ENCODE measurements at places on chromosomes 11 and 22. TPM values are rescaled to one million over a fixed set of nuclear protein-coding genes. Genes with fewer than 3 reads are reported as not detected.
A peak's percentile ranks its signal among the peaks of the same experiment; 100 is the strongest.

GRCh38 chr11:121766991-121767390 lies 314.2 kb upstream of the SORL1-AS1 start:
- no peak for DNase-seq

DNA sequence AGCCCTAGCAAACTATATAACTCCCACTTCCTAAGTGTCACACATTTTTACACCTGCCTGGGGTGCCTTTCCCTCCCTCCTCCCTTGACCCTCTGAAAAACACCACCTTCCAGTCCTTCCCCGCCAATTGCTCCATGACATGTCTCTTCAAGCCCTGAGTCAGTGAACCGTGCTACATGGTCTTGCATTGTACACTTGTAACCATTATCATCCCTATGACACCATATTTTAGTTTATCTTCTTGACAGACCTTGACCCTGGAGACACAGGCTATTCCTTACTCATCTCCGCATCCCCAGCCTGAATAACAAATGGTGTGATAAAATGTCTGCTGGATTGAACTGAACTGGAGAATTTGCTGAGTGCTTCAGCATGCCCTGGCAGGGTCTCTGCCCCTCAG lies 36.9 kb downstream of the TNKS1BP1 start:
- no peak for DNase-seq

- no peak for DNase-seq
Observed at GRCh38 chr11:76217653-76218160, 11.4 kb upstream of the WNT11 start.

DNA sequence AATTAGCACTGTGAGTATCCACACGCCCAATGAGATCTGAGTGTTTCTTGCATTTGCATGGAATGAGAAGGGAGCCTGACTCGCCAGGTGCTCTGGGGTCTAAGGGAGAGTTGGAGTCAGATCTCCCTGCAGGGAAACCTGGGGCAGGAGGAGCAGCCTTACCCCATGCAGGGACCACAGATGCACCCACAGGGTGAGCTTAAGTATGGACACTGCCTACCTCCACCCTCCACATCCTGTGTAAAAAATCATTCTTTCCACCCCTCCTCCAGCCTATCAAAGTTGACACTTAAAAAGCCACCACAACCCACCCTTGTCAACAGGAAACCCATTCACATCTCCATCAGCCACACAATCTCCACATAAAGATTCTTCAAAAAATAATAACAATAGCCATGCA lies 67.0 kb upstream of the IGLL5 start:
- DNase-seq, result no peak

- no peak for DNase-seq
Observed at GRCh38 chr11:4508886-4509285, 26.4 kb downstream of the OR52K1 start.

- no peak for DNase-seq
Observed at GRCh38 chr11:130725421-130726233, 190.7 kb downstream of the SNX19 start.

Gene SMIM35
- total RNA-seq, result 0.04 TPM

Gene APOBEC3A
- not detected for total RNA-seq

DNA sequence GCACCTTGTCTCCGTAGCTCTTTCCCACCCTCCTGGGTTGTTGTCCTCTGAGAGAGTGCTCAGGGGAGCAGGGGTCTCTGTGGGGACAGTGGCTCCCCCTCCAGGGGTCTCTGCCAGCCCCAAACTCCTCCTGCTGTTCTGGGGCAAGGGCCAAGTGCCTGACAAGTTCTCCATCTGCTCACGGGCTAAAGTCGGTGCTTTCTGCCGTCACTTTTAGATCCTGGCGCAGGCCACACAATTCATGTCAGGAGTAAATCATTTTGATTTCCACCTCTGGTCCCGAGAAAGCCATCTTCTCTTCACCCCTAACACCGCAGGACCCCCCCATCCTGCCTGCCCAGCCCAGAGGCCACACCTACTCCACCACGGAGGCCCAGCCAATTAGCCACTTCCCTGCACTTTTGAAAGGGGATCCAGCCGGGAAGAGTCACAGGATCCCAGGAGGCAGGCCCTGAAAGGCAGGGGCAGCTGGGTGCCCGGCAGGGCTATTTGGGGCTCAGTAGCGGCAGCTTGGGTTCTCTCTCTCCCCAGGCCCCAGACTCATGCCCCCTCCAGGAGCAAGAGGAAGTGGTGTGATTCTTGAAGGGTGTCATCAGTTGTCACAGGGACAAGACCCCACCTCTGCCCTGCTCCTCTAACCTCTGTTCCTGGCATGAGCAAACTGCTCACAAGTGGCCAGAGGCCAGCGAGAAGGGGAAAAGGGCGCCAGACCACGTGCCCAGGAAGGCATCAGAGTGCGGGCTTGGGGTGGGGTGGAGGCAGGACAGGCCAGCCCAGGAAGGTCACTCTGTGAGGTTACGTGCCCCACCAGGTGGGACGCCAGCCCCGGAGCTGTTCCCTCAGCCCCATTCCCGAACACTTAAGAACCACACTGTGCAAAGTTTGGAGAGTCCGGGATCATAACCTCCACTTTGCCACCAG lies 1.3 kb downstream of the MACROD1 start:
- no peak for DNase-seq

Gene HTR3B
- total RNA-seq, result 2.2 TPM

- no peak for DNase-seq
Observed at GRCh38 chr11:37574361-37574760, 976.3 kb upstream of the RAG2 start.

DNA sequence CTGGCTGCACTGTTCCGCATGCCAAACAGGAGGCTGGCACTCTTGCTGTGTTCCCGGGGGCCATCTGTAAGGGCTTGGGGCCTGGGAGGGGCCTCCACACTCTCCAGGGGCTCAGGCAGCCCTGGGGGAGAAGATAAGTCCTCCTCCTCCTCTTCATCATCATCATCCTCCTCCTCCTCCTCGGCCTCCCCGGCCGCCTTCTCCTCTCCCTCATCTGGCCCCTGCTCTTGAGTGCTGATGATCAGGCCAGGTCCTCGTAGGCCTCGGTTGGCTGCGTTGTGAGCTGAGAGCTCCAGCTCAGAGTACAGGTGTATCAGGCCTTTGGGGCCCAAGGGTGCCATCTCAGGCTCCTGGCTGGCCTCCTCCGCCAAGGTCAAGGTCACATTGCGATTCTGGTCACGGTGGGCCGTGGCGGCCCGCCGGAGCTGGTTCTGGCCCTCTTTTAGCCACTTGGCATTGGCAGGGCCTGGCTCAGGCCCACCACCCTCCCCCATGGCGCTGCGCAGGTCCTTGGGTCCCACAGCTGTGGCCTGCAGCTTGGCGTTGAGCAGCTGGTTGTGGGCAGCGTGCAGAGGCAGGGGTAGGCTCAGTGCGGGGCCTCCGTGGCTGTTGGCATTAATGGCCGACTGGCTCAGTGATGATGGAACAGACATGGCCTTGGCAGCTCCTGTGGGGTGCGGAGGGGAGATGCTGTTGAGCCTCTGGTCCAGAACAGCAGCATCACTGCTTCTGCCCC lies 8.0 kb downstream of the APBB1 start:
- no peak for DNase-seq

DNA sequence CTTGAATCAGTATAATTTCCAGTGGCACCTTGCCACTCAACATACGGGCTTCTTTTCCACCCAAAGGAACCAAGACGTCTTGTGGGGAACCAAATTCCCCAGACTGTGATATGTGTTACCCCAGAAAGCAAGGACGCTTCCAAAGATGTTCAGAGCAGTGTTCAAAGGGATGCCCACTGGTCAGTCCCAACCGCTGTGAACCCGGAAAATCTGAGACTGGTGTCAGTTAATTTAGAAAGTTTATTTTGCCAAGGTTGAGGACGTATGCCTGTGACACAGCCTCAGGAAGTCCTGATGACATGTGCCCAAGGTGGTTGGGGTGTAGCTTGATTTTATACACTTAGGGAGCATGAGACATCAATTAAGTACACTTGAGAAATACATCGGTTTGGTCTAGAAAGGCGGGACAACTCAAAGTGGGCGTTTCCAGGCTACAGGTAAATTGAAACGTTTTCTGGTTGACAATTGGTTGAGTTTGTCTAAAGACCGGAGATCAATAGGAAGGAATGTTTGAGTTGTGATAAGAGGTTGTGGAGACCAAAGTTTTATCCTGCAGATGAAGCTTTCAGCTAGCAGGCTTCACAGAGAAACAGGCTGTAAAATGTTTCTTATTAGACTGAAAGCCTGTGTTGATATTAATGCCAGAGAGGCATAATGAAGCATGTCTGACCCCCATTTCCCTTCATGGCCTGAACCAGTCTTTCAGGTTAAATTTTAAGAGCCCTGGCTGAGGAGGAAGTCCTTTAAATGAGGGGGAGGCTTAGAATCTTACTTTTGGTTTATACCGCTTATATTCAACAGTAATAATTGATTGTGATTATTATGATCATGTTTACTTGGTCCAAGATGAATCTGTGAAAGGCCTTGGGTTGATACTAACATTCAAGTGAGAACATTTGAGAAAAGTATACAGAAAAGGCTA lies 6.8 kb downstream of the APOL3 start:
- no peak for DNase-seq

Gene CNGA4
- 1.7 TPM for total RNA-seq

DNA sequence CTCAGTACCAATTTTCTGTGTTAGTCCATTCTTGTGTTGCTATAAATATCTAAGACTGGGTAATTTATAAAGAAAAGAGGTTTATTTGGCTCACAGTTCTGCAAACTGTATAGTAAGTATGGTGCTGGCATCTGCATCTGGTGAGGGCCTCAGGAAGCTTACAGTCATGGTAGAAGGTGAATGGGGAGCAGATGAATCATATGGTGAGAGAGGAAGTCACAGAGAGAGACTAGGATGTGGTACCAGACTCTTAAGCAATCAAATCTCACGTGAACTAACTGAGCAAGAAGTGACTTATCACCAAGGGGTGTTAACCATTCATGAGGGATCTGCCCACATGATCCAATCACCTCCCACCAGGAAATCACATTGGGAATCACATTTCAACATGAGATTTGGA lies 60.8 kb upstream of the ZBED5 start:
- DNase-seq, result no peak

Gene NPAS4
- total RNA-seq, result not detected

Gene KDM4E
- not detected for total RNA-seq

DNA sequence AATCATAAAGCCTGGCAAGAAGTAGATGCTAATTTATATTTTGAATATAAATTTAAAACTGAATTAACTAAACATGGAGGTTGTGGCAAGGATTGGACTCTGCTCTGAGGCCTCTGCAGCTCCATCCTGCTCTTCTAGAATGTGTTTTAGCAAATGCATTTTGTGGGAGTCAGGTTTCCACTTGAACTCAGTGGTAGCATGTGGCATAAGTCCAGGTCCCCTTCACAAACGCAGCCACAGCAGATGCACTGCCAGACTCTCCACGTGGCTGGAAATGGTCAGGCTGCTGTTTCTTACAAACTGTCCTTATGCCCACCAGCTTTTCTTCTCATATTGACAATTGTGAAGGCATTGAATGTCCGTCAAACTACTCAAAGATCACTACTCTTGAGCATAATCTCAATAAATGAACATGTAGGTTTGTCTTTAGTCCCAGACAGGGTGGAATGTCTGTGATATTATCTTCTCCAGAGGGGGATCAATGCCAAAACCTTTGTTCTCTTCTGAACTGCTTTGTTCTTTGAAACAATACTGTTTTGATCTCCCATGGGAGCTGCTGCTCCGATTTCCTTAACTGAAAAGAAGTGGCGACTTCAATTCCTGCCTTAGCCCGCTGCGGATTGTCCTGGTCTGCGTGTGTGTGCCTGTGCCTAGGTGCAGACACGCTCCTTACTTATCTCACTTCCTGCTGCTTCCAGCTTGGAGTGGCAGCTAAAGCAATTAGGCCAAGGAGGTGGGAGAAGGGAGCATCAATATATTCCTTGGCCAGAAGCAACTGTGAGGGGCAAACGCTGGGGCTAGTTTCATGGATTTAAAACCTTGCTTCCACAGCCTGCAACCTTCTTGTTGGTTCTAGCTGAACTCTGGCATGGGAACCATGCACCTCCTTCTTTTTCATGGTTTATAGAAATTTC lies 24.2 kb downstream of the EIF4G2 start:
- no peak for DNase-seq

DNA sequence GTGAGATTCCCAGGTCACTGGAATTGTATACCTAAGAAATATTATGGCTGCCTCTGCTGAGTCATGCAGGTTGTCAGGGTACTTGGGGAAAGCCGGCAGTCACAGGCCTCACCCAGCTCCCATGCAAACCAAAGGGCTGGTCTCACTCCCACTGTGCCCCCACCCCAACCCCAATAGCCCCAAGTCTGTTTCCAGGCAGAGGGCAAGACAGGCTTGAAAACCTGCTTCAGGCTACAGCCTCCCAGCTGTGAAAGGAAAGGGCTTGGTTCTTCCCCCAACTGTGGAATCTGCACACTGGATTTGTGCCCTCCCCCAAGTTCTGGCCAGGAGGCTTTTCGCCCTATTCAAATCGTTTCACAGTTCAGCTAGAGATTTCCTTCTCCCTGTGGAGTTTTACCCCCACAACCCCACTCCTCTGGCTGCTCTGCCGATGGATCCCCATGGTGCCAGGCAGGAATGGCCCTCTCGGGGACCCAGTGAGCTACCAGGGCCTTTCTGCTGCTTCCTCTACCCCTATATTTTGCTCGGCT lies 37.0 kb upstream of the ABTB2 start:
- no peak for DNase-seq

DNA sequence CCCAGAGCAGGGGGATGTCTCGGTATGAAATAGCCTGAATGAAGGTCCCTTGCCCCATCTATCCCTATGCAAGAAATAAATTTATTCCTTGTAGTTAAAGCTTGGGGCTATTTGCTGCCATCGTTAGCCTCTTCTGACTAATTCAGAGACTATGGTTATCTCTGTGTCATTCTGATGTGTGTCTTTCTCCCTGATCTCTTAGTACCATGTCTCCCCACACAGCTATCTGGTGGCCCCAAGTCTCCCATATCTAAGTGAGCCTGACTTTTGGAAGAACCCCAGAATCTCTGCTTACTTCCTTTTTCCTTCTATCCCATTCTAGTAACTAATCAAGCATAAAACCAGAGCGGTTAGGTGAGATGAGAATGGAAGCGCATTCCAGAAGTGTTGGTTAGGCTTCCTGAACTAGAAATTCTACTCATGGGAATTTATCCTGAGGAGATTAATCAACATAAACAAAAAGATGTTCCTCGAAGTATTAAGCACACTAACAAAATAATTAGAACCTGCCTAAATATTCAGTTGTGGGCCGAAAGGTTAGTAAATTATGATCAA lies 71.4 kb upstream of the BMAL1 start:
- DNase-seq, result no peak

DNA sequence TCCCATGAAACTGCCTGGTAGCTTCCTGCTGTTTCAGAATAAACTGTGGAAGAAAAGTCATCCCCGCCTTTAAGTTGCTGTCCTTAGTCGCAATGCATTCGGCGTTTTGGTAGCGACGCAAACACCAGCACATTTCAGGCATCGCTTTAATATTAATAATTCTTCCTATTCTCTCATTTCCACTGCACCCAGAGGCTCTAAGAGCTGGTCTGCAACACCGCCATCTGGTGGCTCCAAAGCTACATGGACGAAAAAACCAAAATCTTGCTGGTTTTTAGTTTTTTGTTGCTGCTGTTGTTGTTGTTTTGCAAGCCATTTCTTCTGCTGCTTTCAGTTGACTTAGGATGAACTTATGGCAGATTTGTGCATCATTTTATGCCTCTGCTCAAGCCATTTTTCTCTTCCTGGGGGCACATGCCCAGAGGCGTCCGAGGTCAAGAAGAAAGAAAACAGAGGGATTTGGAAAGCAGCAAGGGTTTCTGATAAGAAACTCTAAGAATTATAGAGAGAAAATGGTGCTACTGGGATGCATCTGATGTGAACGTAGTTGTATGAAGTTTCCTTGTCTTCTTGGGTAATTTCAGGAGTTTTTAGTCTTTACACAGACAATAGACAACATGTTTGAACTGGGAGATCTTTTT lies 345.4 kb upstream of the KIRREL3 start:
- peak; percentile 65 for DNase-seq

Gene DAGLA
- not detected for total RNA-seq

Data from Karpas-422 (cell line).